ENCODE measurements at places on chromosomes 1 and 21. TPM values are rescaled to one million over a fixed set of nuclear protein-coding genes. Genes with fewer than 3 reads are reported as not detected.

The NAXE gene
- 68.5 TPM for polyA plus RNA-seq

DNA sequence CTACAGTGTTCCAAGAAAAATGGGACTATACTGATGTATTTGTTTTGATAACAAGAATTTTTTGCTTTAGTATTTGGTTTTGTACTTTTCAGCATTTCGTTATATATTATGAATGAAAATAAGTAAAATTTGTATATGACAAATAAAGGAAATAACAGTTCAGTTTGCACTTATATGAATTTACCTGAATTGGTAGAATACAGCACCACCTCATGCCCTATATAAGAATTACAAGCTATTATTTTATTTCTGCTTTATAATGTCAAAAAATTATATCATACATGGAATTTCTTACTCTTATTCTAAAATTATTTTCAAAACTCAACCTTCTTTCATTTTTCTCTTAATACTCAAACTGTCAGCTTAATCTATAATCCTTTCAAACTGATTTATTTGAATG, 14.6 kb downstream of the EFCAB7 start:
- peak; percentile 7 for DNase-seq

GRCh38 chr1:224959115-224959514, 29.6 kb downstream of the DNAH14 start:
- DNase-seq, result no peak

- DNase-seq, result no peak
These were observed 7.9 kb downstream of the MIB2 start for GRCh38 chr1:1623181-1623630.

Data from SK-N-SH (cell line).